ENCODE measurements at places on chromosomes 12 and 14.

GRCh38 chr14:103562179-103562428, 353 bp downstream of the BAG5 start:
- DNase-seq = no peak

GRCh38 chr12:132423820-132424645, 65.9 kb upstream of the FBRSL1 start:
- DNase-seq = no peak

DNA sequence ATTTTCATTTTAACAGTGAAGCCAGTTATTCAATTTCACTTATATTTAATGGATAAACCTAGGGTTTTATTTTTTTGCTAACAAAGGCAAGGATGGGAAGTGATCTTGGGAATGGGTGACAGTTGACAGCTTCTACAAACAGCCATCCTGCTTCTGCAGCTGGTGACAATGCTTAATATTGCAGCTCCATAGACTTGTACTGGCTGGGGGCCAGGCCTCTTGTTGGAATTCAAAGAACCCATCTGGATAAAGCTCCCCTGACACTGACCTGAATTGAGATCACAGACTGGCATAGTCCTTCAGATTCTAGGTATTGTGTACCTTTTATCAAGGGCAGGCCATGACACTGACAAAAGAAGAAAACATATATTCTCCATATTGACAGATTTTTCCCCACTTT, 664.6 kb upstream of the FOXG1 start:
- no peak for DNase-seq

DNA sequence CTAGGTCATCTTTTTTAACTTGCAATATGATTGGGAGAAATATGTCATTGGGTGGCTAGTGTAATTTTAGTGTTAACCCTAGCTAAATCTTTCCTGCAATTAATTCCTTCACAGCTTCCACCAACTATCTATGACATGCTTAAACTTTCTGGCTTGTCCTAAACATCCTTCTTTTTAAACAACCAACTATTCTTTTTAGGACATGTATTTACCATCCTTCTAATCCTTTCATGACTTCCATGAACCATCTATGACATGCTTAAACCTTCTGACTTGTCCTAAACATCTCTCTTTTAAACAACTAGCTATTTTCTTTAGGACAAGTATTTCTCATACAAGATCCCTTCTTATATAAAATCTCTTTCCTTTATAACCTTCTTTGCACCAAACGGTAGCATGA, 179.6 kb upstream of the PDZRN4 start:
- DNase-seq = no peak

DNA sequence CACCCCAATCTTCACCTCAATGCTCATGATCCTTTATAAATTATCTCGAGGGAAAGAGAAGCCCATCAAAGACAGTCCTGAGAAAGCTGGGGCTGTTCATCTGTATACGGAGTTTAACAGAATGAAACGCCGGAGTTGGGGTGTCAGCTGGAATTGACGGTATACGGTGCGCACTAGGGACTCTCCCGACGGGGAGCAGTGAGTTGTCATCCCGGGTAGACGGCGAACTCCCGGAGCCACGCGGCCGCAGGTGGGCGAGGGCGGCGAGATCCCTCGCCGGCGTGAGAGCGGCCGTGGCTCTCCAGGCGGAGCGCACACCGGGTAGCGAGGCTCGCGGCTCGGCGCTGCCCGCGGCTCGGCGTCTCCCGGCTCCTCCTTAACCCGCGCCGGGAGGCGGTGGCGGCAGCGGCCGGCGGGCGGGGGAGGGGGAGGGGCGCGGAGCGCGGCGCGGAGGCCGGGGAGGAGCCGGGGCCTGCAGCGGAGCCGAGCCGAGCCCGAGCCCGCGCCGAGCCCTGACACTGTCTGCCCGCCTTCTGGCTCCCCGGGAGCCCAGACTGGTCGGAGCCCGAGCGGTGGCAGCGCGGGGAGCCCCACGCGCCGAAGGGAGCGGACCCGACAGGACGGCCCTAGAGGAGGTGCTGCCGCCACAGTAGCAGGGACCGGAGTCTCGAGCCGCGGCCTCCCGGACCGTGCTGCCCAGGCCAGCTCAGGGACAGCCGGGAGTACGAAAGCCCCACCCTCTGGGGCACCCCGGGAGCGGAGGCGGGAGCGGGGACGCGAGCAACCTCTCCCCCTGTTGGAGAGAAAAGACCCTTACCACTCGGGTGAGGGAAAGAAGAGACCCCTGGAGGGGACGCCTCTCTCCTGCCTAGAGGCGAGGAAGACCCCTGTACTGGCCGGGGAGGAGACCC, at the start of gene FOXJ2:
FOXJ2 (plus strand) TSS at position 475 of the 911 bp plus-strand sequence. CDS start 7,117 bp downstream, outside the sequence.
- peak; percentile 68 for DNase-seq

DNA sequence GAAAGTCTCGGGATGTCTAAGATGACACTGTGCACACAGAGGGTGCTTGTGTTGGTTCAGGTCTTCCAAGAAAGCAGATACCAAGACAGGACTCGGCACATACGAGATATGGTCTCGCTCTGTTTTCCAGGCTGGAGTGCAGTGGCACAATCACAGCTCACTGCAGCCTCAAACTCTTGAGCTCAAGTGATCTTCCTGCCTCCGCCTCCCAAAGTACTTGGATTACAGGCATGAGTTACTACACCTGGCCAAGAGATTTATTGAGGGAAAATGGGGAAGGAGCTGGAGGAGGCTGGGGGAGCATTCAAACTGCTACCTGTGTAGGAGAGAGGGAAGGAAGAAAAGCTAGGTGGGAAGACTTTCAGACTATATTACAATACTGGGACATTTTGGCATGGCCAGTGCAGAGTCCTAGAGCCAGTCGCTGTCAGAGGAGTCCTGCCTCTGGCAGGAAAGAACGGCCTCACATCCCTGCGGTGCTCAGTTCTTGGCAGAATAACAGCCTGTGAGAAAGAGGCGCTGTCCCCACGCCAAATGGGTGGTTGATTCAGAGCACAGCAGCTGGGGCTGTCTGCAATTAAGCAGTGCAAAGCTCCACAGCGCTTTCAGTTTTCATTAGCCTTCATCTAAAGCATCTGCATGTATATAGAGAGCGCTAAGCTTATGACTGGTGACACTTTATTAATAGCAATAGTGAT, 18.3 kb downstream of the SLC17A8 start:
- no peak for DNase-seq

GRCh38 chr14:56219666-56220413, 101.6 kb downstream of the PELI2 start:
- no peak for DNase-seq

DNA sequence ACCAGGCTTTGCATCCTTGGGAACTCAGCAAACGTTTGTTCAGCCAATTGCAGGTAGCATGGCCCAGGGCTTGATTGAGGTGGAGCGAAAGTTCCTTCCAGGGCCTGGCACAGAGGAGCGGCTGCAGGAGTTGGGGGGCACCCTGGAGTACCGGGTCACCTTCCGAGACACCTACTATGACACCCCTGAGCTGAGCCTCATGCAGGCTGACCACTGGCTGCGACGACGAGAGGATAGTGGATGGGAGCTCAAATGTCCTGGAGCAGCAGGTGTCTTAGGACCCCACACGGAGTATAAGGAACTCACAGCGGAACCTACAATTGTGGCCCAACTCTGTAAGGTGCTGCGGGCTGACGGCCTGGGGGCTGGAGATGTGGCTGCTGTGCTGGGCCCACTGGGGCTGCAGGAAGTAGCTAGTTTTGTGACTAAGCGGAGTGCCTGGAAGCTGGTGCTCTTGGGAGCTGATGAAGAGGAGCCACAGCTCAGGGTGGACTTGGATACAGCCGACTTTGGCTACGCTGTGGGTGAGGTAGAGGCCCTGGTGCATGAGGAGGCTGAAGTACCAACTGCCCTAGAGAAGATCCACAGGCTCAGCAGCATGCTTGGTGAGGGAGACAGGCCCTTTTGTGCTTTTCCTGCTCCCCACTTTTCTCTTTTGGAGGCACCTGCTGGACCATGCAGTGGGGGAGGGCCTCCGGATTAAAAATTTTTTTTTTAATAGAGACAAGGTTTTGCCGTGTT, 799 bp downstream of the THTPA start:
- no peak for DNase-seq

DNA sequence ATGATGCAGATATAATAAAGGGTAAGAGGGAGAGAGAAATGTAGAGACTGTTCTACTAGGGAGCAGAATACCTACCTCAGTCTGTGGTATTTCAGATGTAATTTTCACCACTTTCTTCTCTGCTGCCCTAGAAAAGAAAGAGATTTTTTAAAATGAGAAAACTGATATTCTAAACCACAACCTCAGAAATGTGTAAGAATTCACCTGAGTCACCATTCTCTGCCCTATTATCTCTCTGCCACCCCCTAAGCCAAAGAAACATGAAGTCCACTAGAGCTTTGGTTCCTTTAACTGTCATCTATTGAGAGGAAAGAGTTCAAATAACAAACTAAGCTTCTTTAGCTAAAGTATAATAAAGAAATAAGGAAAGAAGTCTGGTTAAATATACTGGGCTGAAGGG, 21.6 kb downstream of the SARNP start:
- no peak for DNase-seq

- DNase-seq = no peak
These were observed 92.8 kb upstream of the PLXNC1 start for GRCh38 chr12:94055528-94055927.

GRCh38 chr12:111313833-111314259, 55.0 kb downstream of the PHETA1 start:
- DNase-seq = peak; percentile 64

GRCh38 chr14:22888662-22889061, 5.6 kb downstream of the REM2 start:
- no peak for DNase-seq

- DNase-seq = peak; percentile 26
These were observed 1059.8 kb downstream of the TMEM121 start for GRCh38 chr14:106586098-106586704.

GRCh38 chr14:76808990-76809389, 3.7 kb downstream of the ANGEL1 start:
- DNase-seq = no peak

DNA sequence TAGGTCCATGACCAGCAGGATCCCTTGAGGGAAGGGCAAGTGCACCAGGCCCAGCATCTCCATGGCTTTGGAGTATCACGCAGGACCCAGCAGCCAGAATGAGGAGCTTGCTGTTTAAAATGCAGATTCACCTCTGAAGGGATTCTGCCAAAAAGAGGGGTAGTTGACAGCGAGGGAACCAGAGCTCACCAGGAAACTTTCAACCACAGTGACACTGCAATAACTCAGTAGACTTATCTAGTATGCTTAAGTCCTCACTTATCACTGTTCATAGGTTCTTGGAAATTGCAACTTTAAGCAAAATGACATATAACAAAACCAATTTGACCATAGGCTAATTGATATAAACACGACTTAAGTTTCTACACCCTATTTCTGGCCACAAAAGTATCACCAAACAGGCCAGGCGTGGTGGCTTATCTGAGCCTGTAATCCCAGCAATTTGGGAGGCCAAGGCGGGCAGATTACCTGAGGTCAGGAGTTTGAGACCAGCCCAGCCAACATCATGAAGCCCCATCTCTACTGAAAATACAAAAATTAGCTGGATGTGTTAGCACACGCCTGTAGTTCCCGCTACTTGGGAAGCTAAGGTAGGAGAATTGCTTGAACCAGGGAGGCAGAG, 21.4 kb upstream of the CKAP4 start:
- DNase-seq = no peak

- DNase-seq = no peak
These were observed 349.1 kb downstream of the DPF3 start for GRCh38 chr14:72544615-72545387.

- DNase-seq = no peak
These were observed 46.6 kb upstream of the LTBP2 start for GRCh38 chr14:74658535-74659131.

DNA sequence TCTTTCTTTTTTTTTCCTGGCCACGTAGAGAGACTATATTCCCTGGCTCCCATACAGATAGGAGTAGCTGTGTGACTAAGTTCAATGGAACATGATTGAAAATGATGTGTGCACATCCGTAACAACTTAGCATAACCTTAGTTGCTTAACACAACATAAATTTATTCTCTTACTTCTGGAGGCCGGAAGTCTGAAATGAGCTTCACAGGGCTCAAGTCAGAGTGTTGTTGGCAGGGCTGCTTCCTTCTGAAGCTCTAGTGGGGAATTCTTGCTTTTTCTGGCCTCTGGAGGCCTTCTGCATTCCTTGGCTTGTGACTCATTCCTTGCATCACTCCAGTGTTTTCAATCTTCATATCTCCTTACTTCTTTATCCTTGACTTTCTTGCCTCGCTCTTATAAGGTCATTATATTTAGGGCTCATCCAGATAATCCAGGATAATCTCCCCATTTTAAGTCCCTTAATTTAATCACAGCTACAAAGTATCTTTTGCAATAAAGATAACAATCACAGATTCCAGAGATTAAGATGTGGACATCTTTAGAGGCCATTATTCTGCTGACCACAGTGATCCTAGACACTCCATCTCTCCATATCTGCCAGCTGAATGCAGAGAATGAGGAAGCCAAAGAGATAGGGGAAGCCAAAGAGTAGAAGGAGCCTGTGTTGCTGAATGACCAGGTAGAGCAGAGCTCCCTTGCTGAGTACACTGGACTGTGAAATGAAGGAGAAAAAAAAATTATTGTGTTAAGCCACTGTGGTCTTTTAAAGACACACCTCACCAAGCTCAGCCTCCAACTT, 21.0 kb upstream of the SNX6 start:
- DNase-seq = no peak

- no peak for DNase-seq
These were observed 67.5 kb downstream of the CHST11 start for GRCh38 chr12:104524034-104524832.

DNA sequence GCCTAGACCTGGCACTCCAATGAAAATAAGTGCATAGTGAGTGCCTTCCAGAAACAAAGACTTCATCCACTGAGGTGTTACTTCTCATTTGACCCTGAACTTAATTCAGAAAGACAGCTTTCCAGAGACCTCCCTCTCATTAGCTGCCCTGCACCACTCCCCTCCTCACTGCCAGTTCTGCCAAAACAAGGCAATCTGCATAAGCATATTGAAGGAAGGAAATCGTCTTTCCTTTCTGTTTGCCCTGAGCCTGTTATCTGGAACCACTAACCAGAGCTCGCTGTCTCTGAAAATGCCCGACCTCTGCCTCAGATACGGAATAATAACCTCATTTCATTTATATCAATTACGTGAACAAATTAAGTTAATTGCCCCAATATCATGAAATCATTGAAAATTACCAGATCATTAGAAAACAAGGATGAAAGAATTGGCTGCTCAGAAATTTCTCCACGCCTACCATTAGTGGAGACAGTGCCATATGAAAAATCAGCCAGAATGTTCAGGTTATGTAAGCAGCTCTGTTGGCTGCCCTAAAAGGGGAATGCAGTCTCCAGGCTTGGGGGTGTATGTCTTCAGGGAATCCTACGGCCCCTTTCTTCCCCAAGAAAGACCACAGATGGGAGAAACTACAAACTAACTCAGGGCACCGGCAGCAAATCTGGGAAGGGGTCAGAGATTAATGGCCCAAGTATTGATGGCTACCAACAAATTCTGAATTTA, 149.9 kb upstream of the FKBP4 start:
- DNase-seq = no peak

- DNase-seq = no peak
These were observed 87.1 kb downstream of the TMCC3 start for GRCh38 chr12:94563286-94563685.

Measured in activated naive CD4-positive, alpha-beta T cell (primary cell).